ENCODE measurements at places on chromosomes 2 and 18.

DNA sequence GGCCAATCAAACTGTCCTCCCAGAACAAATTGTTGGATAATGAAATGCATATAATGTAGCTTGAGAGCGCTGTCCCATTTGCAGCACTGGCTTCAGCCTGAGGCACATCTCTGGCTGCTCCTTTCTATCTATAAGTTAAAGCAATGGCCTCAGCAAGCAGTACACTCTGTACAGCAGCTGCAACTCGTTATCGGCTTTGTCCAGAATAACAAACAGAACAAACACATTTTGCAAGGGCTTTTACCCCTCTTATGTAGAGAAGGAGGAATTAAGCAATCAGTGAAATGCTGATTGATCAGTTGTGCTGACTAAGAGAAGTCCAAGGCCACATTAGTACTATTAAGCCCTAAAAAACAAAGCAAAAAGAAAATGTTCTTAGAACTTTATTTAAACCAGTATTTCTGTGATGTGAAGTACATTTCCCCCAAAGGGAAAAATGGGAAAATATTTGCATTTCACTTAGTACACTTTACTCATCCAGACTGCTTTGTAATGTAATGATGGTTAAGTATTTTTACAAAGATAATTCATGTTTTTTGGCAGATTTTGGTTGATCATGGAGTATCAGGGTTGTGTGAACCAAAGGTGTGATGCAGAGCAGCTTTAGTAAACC, 15.0 kb upstream of the CPS1 start:
- no peak for DNase-seq

GRCh38 chr2:28406276-28407096, 13.8 kb downstream of the FOSL2 start:
- DNase-seq = no peak

DNA sequence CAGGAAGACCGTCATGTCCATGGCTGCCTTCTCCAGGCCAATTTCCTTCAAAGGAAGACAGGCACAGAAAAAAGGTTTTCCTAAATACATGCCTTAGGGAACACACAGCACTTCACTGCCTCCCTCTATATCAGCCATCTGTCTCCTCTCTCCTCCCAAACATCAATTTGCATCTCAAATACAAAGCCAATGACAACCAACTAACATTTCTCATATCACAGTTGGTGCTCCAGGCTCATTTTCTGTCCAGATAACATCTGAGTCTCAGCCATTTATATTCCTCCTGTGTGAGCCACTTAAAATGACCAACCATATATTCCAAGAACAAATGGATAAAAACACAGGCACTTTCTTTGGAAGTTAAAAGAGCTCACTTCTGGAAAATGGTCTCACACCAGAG, 62.5 kb upstream of the ACAA2 start:
- DNase-seq = no peak

- DNase-seq = no peak
Measured at GRCh38 chr2:10137053-10137843, 14.7 kb downstream of the RRM2 start.

All from cerebellar nuclear complex (tissue), 1 donor.